T-cell (primary cell): ENCODE measurements at places on chromosomes 1 and 21.
A peak's percentile ranks its signal among the peaks of the same experiment; 100 is the strongest.

DNA sequence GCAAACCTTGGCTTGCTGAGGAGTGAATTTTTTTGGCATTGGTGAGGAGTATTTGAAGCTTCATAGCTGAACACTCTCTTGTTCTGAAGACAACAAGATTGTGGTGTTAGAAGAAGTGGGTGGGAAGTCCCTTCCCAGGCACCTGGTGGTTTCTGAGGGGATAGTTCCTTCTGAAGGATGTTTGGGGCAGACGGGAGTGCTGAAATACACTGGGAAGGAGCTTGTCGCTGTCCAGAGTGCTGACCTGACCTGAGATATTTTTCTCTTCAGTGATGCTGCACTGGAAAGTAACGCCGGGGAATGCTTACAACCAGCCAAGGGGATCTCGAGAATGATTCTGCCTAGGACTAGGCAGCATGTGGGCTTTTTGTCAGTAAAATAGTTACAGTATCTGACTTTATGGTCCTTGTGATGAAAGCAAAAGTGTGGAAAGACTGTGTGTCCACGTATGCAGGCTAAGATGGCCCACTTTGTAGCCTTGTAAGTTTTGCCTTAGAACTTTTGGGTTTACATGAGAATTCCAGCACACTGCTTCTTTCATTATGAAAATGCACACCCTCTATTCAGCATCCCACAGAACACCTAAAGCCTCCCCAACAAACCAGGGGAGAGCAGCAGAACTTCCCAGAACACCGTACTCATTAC, 33.1 kb upstream of the NFASC start:
- no peak for DNase-seq

GRCh38 chr21:14870853-14871149, 194.0 kb downstream of the NRIP1 start:
- DNase-seq = no peak

- no peak for DNase-seq
Measured at GRCh38 chr1:16338961-16339360, 13.3 kb downstream of the FBXO42 start.

DNA sequence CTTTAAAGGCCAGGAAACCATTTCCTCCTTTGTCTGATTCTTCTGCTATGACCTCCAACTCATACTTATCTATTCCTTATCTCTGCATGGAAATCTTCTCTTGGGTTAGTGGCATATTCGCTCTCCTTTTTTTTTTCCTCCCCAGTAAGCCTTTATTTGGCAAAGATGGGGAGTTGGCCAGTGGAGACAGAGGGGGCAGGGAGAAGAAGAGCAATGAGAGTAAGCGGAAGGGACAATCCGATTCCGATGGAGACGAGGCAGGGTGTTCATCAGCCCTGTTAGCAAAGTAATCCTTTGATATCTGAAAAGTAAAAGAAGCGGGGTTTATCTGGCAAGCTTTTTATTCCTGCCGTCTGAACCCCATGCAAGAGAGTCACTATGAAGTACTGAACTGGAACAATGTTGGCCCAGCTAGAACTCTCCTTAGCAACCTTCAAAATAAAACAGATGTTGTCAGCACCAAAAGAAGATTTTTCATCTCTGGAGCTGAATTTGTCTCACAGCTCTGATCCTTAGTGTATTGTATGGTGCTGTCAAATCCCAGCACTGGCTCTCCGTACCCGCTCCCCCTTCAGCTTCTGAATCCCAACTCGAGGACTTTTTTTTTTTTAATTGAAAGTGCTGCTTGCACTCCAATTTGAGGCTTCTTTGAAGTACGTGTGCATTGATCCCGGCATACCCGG, 40.9 kb downstream of the PTGFRN start:
- DNase-seq = no peak

DNA sequence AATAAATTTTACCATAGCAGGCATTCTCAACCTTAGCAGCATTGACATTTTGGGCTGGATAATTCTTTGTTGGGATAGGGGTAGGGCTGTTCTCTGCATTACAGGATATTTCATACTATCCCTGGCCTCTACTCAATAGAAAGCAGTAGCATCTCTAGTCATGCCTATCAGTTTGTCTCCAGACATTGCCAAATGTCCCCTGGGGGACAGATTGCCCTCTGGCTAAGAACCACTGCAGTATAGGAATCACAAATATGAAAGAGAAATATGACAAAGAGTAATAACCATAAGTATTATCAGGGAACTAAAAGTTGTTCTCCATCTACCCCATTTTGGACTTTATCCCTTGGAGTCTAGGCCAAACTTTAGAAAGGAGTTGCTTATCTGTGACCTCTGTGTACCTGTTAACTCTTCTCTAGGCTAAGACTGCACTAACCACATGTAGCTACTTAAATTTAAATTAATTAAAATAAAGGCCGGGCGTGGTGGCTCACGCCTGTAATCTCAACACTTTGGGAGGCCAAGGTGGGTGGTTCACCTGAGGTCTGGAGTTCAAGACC, 76.1 kb downstream of the AGO3 start:
- DNase-seq = no peak

- DNase-seq = no peak
Measured at GRCh38 chr1:118862755-118863154, 125.4 kb downstream of the TBX15 start.

- peak; percentile 32 for DNase-seq
Measured at GRCh38 chr1:179121159-179121938, 39.5 kb downstream of the TOR3A start.

DNA sequence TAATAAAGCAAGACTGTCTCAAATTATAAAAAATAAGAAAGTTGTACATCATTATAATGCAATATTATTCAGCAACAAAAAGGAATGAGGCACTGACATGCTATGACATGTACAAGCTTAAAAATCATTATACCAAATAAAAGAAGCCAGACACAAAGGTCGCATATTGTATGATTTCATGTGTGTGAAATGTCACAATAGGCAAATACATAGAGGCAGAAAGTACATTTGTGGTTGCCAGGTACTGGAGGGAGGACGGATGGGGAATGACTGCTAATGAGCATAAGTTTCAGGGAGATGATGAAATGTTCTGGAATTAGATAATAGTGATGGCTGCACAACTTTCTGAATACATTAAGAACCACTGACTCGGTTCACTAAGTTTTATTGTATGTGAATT, 73.6 kb upstream of the NBPF3 start:
- DNase-seq = no peak

GRCh38 chr1:213619026-213619425, 368.7 kb upstream of the PROX1 start:
- no peak for DNase-seq

GRCh38 chr1:4741876-4742423, 87.5 kb downstream of the AJAP1 start:
- DNase-seq = no peak

- no peak for DNase-seq
Measured at GRCh38 chr21:36555199-36555800, 75.4 kb upstream of the CLDN14 start.

DNA sequence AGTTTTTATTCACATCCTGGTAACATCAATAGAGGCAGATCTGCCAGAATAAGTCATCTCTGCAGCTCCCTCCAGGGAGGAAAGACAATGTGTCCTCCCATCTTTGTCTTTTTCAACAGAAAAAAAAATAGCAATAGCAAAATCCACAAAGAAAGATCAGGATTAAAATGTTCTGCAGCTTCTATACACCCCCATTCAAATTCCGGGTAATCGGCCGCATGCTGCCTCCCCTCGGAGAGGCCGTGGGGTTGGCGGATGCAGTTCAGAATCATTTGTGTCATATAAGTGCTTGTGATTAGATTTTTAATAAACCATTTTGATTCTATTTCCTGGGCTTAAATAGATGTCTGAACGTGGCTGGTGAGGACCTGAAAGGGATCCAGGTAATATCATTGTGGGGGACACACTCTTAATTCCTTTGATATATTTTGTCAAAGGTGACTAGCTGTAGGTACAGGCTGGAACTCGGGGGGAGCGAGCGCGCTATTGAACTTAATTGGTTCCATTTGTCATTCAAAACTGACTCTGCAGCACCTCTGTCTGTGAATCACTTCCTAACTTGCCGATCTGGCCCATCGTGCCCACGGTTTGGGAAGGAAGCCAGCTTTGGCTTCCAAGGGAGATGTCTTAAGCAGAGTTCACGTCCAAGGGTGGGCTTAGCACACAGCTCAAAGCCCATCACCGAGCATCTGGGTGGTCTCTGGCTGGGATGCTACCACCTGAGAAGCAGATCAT, 85.6 kb upstream of the ARHGEF16 start:
- DNase-seq = no peak

GRCh38 chr1:69513601-69514000, 54.1 kb upstream of the LRRC7 start:
- no peak for DNase-seq

DNA sequence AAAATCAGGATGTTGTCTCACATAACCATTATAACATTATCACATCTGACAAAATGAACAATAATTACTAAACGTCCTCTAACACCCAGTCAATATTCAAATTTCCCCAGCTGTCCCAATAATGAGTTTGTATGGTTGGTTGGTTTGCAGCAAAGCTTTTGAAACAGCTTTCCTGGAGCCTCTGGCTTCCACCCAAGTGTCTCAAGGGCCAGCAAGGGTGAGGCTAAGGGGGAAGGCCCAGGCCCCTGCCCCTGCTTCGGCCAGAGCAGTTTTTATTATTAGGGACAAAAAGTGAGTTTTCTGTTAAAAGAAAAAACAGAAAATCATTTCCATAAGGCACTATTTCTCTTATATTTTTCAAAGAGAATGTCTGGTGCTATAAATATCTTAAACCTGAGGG, 19.1 kb upstream of the AVPR1B start:
- DNase-seq = no peak

GRCh38 chr21:22120616-22121266, 1122.5 kb downstream of the NCAM2 start:
- DNase-seq = no peak

DNA sequence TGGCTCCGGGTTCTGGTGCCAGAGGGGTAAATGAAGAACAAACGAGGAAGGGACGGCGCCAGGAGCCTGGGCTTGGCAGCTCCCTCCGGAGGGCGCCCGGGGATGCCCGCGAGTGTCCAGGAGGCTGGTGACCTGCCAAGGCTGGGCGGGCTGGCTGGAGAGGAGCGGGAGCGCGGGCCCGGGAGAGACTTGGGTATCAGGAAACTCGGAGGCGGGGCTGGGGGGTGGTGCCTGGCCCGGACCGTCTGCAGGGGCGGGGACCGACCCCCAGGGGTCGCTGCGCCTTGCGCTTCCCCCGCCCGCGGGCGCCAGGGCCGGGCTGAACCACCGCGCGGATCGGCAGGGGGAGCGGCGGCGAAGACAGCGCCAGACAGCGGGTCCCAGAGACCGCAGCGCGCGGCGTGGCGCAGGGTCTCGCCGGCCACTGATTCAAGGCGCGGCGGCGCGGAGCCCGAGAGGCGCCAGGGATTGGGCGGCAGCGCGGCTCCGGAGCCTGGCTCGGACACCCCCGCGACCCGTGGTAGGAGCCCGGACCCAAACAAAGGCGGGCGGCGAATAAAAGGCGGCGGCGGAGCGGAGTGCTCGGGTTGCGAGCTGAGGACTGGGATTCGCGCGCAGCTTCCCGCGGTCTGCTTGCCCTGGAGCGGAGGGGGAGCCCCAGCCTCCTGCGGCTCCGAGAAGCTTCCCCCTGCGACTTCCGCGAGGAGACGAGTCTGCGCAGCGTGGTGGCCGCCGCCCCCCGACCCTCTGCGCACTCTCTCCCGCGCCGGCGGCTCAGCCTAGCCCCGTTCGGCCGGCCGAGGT, at the start of gene DISP3:
Gene DISP3, plus strand, starts transcription at position 585 of the 804 bp plus-strand sequence. CDS start 21,838 bp downstream, outside the sequence.
- peak; percentile 56 for DNase-seq

DNA sequence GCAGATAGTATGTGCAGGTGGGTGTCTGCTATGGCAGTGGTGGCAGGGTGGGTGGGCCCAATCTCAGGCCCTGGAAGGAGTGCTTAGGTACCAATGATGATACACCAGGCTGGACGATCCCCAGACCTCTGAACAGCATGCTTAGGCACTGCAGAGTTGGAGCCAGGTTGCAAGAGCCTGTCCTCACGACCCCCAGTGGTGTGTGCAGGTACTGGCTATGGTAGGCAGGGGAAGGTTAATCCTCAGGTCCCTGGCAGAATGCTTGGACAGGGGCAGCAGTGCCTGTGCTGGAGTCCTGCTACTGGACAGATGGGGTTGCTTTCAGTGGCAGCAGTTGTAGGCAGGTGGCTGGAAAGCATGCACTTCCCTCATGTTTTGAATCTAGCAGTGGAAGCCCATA, 100.5 kb upstream of the NEK7 start:
- DNase-seq = no peak

DNA sequence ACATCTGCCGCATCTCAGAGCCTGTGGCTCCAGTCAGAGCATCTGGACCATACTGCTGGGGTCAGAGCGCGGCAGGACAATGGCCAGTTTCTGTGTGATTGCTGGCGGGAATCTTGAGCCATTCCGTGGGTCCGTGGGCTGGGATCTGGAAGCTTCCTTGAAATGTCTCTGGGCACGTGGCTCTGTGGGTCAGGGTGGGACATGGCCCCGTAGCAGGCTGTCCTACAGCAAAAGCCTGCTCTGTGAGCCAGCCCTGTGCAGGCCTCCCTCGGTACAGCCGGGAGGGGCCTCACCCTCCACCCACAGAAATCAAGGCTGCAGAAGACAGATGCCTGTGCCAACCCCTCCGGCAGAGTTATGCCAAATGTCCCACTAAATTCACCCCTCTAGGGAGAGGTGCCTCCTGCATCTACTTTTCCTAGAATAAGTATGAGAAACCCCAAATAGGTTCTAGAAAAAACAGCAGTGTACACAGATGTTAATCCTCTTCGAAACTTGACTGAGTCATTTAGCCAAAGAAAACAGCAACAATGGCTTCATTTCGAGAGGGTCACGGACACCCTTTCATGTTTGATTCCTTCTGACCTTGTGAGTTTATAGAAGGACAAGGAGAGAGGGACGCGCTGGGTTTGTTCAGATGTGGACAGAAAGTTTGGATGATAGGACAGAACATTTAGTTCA, 27.8 kb downstream of the COL18A1 start:
- DNase-seq = no peak

- no peak for DNase-seq
Measured at GRCh38 chr1:15714406-15715136, 21.5 kb upstream of the SLC25A34 start.

- no peak for DNase-seq
Measured at GRCh38 chr1:88296227-88296626, 387.8 kb upstream of the PKN2 start.

DNA sequence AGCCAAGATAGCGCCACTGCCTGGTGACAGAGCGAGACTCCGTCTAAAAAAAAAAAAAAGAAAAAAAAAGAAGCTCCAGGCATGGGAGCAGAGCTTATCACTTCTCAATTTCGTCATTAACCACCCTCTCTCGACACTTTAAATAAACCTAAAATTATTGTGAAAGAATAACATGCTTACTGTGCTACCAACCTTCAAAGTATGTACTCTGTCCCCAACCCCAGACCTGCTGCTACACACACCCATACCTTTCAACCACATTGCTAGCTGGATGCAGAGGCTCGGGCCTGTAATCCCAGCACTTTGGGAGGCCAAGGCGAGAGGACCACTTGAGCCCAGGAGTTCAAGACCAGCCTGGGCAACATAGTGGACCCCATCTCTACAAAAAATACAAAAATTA, 38.7 kb downstream of the GNPAT start:
- no peak for DNase-seq

- no peak for DNase-seq
Measured at GRCh38 chr1:232980355-232980978, 30.1 kb downstream of the NTPCR start.

GRCh38 chr1:164764333-164764732, 205.3 kb downstream of the PBX1 start:
- DNase-seq = no peak
